Chondrocyte (in vitro differentiated cells): ENCODE measurements at places on chromosomes 1 and 21.

- DNase-seq = no peak
These were observed 14.0 kb downstream of the ATP5PO start for GRCh38 chr21:33901412-33902288.

DNA sequence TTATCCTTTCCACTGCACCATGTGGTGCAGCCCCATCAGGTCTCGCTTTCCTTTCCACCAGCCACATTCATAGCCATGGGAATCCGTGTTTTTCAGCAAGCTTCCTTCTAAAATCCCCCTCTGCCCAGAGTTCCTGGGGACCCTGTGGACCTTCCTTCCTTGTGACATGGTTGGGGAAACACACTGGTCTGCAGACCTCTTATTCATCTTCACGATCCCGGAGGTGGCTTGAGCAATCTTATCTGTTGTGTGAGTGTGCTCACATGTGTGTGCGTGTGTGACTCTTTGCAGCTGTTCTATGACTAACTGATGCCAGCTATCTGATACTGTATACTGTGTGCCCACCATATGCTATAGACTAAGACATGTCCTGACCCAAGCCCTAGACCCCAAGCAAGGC, 15.6 kb upstream of the IL10 start:
- no peak for DNase-seq

- no peak for DNase-seq
These were observed 36.5 kb downstream of the NKAIN1 start for GRCh38 chr1:31203215-31203614.

DNA sequence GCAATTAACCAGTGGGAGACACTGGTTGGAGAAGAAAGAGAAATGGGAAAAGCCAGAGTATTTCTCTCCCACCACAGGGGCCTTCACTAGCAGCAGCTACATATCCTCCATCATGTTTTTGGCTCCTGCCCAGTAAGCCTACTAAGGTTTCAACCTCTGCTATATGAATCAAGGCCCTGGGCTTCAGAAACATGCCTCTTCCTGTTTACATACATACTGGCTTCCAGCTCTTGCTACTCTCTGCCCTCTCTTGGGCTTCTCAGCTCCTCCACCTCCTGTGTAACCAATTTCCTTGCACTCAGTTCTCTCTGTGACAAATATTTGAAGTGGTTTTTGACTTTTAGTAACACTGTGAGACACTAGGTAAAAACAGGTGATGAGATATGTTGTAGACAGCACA, 80.8 kb downstream of the LRRC7 start:
- DNase-seq = no peak

GRCh38 chr21:37391666-37392065, 25.1 kb downstream of the DYRK1A start:
- no peak for DNase-seq

DNA sequence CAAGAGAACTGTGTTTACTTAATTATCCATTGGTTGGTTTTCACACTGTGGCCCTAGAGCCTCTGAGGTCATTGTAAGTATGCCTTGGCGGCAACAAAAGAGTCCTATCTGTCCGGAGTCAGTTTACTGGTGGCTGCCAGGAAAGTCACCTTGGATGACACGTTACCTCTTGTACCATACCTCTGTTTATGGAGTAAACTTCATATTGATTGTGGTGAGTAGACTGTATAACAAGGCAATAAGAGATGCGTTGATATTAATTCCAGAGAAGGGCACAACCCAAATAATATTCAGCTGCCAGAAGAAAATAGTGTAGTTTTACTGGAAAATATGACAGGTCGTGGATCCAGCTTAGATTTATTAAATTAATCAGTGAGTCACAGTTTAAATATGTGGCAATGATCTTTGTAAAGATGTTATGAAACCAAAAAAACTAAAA, 20.4 kb upstream of the KIF14 start:
- DNase-seq = no peak

DNA sequence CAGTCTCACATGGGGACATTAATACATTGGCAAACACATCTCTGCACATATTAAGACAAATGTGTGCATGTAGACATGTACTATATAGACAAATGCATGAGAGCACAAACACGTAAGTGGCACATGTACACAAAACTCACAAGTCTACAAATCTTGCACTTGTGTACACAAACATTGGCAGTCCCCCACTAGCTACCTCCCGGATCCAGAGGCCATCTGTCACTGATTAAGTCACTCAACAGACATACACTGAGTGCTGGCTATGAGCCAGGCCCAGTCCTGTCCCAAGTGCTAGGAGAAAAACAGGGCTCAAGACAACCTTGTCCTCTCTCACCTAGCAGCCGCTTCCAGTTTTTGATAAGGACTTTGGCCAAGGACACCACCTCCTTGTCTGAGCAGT, 7.0 kb downstream of the TCEA3 start:
- DNase-seq = no peak

DNA sequence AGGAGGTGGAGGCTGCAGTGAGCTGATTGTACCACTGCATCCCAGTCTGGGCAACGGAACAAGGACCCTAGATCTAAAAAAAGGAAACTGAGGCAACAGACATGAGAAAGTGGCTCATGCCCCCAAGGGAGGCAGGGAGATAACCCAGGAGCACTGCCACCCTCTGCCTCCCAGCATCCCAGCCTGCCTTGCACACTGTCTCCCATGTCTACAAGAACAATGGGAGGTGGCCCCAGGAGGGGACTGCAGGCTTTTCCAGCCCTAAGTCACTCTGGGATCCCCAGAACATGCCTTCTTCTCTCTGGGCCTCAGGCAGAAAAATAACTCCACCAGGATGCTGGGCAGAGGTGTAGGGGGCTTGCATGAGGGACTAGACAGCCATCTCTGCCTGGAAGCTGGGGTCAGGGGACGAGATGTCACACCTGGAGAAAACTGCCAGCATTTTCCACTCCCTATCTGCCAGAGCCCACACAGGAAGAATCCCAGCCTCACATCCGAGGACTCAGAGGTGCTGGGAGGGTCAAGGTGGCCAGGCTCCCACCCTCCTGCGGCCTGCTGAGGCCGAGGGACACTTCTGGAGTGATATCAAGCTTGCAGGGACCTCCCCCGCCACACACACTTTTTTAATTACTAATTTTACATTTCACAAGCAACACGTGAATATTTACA, 21.4 kb downstream of the RUNX3 start:
- DNase-seq = peak; percentile 39

GRCh38 chr21:41366522-41367151, 4.8 kb downstream of the MX2 start:
- no peak for DNase-seq

DNA sequence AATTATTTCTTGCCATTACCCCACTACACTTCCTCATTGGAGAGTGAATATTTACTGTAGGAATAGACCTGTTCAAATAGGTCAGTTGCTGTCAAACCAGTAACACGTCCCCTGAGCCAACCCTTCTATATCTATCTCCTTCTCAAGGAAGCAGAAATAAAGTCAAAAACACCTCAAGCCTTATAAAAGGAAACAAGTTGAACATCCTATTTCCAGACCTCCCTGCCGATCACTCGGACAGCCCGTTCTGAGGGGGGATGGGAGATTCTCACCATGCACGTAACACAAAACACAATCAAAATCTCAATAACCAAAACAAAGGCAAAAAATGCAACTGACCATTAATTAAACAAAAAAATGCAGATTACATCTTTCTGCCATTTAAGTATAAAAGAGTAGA, 121.5 kb upstream of the KRTAP19-8 start:
- DNase-seq = no peak

DNA sequence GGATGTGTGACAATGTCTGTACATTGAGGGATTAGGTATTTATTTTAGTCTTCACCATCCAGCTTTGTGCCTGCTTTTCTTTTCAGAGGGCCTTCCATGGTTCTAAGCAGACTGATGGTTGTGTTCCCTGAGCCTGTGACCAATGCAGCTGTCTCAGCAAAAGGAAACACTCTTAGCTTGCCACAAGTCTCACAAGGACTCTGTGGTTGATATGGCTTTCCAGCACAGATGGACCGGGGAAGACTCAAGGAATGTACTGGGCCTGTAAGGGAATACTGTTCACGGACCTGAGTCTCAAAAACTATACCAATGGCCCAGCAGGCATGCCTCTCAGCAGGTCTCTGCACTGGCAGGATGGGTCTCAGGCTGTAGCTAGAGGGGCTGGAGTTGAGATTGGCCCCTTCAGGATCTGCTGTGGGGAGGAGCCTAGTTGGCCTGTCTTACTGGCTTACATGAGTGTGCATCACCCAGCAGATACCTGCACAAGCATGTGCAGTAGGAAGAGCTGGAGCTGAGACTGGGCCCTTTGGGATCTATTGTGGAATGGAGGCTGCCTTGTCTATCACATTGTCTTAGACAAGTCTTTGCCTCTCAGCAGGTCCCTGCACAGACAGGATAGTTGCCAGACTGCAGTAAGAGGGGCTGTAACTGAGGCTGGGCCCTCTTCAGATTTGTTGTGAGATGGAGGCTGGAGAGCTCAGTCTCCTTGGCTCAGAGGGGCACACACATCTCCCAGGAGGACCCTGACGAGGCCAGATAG, 52.0 kb upstream of the PDC start:
- DNase-seq = no peak

DNA sequence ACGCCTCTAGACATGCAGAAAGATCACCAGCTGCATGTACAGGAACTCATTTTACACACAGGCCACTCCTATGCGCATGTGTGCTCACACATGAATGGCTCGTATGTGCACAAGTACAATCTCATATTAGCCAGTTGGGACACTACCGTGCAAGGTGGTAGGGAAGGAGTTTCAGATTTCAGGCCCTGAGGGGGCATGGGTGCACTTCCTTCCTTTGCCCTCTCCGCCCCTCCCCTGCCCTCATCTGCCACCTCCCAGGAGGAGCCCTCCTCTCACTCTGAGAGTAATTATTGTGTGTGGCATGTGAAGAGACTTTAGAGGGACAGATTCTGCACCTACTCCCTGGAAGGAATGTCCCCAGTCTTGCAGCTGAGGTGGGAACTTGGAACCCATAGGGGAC, 14.8 kb downstream of the EDN2 start:
- DNase-seq = no peak

DNA sequence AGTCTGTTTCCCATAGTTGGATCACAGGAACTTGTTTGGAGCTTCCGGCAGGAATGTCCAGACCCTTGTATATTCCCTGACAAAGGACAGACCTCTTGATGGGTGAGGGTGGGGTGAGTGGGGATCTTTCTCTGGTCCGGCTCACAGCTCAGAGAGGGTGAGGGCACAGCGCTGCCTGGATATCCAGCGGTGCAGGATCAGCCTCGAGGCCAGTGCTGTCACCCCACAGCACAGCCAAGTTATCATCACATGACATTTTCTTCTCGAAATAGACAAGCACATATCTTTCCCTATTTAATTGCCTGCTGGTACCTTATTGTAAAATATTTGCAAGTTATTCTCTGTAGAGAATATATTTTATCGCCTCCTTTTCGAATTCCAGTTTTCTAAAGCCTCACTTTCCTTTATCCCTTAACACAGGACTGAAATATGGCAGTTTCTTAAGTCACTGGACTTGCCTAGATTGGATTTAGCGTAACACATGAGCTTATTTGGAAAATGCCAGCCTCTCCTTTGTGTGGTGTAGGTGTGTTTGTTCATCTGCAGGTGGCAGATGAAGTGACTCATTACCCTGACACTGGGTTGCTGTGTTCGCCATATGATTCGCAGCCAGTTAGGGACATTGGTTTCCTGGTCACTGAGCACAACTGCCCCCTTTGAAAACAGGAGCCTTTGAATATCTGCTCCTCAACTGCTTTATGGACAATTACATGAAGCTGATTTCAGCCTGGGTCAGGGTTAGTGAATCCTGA, 21.4 kb downstream of the CLIC6 start:
- no peak for DNase-seq

DNA sequence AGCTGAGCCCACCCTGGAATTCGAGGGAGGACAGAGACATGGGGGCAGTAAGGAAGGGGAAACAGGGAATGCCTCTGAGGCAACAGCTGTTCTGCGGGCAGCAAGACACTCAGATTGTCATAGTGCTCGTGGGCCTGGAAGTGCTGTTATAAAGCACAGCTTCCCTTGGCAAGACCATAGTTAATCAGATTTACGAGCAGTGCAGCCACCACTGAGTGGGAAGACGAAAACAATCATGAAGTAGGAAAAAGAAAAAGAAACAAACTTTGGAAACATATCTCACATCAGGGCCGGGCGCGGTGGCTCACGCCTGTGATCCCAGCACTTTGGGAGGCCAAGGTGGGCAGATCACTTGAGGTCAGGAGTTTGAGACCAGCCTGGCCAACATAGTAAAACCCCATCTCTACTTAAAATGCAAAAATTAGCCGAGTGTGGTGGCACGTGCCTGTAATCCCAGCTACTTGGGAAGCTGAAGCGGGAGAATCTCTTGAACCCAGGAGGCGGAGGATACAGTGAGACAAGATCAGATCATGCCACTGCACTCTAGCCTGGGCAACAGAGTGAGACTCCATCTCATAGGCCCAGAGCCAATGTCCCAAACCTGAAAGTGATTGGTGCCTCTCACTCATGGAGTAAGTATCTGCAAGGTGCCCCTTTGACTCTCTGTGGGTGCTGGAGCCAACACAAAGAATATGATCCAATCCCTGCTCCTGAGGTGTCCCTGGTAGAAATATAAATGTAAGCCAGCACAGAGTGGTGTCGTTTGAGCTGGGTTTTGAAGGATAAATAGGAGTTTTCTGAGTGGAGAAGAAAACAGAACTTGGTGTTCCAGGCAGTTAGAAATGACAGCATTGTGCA, 55.6 kb upstream of the GPR153 start:
- no peak for DNase-seq

DNA sequence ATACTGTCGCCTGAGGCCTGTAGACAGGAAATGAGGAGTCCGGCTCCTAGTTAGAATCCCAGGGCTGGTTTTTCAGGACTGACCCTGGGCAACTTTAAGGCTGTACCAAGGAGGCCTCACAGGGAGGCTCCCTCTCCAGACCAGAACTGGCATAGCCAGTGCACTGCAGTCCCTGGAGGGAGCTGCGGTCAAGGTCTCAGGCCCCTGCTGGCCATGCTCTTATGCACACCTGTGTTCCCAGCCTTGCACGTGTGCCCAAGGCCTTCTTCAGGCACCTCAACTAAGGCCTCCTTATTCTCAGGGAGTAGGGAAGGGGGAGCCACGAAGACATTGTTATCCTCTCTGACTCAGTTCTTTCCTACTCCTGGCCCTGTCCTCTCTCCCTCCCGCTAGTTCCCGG, 22.0 kb upstream of the IFNAR1 start:
- no peak for DNase-seq

- DNase-seq = no peak
These were observed 27.3 kb upstream of the TP53BP2 start for GRCh38 chr1:223873044-223873443.

- no peak for DNase-seq
These were observed 59.2 kb upstream of the IVNS1ABP start for GRCh38 chr1:185376288-185376687.

DNA sequence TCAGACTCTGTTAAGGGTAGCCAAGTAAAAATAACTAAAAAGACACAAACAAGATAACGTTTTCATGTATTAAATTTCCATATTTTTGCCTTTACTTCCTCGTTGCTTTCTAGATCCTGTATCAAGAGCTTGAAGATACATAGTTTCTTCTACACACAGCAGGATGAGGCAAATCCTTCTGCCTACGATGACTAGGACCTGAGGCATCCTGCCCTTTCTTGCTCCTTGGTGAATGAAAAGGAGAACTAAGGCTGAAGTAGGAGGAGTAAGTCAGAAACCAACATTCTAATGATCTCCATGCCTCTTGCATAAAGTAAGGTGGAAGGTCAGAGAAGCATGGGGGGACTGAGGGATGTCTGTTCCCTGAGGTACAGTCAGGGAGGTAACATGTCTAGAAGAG, 102.6 kb downstream of the GPATCH2 start:
- no peak for DNase-seq
